ENCODE measurements at places on chromosomes 5 and 9.

DNA sequence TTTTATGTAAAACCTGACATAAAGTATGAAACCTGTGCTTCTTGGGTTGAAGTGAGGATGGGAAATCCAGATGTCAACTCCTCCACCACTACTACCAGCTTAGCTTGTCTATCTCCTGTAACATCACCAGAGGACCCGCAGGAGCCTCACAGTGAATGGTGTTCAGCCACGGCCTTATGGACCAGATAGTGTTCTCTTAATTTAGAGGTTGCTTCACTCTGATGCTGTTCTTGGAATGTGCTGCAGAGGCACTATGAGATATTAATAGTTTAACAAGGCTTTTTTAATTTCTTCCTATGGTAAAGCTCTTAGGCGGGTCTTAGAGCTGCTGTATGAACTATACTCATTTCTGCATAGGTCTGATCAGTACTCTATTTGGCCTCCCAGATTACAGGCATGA lies 27.9 kb downstream of the NFX1 start:
- DNase-seq: no peak

DNA sequence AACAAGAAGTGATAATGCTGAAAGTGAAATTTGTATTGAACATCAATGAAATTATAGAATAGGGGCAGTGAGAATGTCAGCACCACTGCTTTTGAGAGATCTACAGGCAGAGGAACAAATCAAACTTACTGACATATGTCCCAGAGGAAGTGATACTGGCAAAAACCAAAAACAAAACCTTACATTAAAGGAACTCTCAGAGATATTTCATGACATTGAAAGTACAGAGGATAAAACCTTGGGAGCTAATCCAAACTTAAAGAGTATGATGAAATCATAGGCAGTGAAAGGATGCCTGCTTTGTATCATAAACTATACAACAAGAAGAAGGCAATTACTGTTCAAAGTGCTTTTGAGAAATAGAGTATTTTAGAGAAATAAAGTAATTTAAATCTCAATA lies 90.4 kb upstream of the SV2C start:
- DNase-seq: no peak

DNA sequence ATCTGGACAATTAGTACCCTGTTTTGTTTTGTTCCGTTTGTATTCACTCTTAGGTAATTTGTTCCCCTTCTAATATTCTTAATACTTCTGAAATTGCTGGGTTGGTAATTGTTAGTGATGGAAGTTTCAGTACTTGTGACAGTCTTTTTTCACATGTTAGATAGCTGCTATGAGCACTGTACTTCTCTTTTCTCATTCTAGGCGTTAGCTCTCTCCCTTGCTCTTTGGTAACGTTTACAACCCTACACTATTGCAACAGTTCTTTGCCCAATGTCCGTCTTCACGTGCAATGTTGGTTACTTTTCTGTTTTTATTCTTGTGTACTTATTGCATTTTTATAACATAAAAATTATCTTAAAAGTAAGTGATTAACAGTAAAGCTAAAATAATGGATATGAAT lies 1509.0 kb downstream of the MAT2B start:
- no peak for DNase-seq

GRCh38 chr9:73536403-73536802 lies 384.7 kb downstream of the ANXA1 start:
- DNase-seq: no peak

GRCh38 chr5:78929833-78930232 lies 55.3 kb downstream of the ARSB start:
- no peak for DNase-seq

GRCh38 chr5:32249668-32250067 lies 63.1 kb downstream of the MTMR12 start:
- DNase-seq: no peak

DNA sequence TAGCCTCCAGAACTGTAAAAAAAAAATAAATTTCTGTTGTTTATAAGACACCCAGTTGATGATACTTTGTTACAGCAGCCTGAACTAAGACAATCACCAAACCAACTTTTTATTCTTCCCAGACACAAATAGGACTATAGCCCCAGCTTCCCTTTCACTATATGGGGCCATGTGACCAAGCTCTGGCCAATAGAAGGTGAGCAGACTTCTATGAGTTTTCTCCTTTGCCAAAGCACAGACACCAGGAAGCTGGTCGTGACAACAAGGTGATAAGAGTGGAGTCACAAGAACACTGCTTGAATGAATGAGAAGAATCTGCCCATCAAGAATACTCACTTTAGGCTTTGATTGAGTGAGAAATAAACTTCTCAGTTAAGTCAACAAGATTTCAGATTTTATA lies 217.7 kb downstream of the DEPDC1B start:
- DNase-seq: no peak

GRCh38 chr5:82985763-82986162 lies 91.4 kb downstream of the TMEM167A start:
- DNase-seq: no peak

DNA sequence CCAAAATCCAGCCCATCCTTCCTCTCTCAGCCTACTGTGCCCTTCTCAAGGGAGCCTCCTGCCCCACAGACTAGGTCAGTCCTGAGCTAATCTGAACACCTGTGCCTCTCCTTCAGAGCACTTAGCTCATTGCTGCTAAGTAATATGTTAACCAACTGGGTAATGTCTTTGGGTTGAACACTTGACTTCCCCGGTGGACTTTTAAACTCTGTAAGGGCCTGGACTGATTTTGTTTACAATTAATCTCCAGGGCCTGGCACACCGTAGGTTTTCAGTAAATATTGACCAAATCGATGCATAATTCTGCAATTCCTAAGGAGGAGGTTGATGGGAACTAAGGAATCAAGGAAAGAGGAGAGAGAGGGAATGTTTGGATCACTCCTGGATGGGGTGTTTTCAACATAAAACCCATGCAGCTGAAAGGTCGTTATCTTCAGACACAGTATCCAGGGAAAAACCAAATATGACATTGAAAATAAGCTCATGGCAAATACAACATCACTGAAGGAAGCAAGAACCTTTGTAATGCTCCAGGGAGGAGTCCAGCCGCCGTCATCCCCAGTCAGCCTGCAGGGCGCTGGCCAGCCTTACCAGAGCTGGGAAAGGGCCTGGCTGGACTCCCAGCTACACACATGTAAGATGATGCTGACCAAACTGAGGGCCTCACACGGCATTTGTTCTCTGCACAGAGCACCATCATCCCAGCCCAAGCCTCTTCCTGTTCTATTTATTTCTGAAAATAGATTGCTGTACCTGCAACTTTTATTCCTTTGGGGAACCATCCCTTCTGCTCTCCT lies 166.3 kb downstream of the C5orf15 start:
- DNase-seq: no peak

- DNase-seq: no peak
Measured at GRCh38 chr5:84028093-84028492, 307.4 kb upstream of the HAPLN1 start.

DNA sequence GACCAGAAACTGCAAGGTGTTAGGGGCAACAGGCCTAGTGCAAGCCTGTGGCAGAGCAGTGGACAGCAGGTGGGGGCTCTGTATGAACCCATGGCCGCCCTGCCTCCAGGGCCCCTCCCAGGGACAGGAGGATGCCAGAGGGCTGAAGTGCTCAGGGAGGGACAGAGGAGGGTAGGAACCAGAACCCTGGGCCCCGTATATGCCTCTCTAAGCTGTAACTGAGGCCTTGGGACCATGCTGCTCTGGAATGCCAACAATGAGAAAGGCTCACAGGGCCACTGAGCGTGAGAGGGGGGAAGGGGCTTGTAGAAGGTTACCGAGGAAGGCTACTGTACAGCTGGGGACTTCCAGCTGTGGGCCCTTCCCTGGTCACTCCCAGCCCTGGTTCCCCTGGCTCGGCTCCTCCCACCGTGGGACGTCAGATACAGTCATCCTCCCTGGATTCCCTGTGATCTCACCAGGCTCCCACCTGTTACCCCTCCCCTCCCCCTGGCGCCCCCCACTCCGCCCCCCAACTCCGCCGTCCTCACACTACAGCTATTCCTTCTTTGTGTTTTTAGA lies 21.1 kb downstream of the AQP7 start:
- DNase-seq: no peak

DNA sequence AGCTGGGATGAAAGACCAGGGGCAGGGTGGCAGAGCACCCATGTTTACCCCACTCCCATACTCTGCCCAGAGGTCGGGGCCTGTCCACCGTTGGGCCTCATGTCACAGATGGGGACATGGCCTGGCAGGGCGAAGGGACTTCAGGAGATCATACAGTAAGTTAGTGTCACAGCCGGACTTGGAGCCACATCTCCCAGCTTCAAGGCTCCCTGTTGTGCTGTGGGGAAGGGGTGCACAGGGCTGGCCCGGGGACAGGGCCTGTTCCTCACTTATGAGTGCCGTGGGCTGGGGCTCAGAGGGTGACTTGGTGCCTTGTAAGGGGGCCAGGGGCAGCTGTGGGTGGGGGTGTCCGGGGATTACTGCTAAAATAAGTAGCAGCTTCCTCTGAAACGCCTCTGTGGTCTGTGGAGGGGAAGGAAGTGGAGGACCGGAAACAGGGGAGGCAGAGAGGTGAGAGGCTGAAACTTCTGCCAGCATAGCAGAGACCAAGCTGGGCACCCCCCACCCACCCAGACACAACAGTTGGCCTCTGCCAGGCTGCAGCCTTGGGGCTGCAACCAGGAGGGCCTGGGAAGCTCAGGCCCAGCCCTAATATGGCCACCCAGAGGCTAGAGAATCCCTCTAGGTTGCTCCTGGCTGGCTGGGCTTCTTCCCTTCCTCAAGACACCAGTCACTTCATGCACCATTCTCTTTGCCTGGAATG lies 41.1 kb upstream of the NEK6 start:
- no peak for DNase-seq

DNA sequence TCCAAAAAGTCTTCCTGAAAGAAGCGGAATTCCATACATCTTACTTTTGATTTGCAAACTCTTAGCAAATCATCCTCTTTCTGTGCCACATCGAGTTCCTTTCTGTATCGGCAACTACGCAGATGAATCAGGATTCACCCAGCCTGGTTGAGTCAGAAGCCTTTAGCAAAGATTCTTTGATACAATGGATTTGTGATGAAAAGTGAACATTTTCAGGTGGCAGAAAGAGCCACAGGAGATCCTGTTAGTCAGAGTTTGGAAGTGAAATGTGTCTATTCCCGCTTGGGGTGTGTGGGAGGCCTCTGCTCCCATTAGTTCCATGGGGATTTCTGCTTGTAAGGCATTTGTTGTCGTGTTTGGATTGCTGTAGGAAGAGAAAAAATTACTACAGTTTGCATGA lies 351.8 kb upstream of the WWC1 start:
- DNase-seq: no peak

DNA sequence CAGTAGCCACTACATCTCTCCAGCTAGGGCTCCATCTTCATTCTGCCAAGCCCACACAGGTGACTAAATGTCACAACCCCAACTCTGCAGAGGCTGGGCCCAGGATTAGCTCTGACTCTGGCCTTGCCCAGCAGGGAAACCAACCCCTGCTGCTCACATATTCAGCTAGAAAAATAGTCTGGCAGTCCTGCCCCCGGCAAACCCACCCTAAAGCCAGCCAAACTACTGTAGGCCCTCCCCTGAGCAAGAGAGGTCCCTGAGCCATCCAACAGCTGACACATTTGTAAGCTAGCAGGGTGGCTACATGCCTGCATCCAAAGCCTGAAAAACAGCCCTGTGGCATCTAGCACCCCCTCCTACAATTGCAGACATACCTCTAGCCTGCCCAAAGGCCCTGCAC lies 11.3 kb upstream of the HAVCR2 start:
- DNase-seq: no peak

DNA sequence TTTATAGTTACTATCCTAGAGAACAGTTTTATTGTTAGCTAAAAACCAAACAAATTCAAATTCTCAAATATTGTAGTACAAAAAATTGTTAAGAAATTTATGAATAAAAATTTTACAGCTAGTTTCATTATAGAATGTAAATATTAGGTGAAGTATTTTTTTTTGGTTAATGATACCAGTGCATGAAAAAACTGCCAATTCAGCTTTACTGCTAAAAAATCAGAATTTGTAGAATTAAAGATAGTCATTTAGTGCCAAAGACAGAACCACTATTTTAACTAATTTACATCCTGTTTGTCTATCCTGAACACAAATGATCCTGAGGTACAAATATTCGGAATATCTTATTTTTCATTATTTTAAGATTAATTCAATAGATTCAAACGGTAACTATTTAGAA lies 202.6 kb downstream of the FER start:
- no peak for DNase-seq

DNA sequence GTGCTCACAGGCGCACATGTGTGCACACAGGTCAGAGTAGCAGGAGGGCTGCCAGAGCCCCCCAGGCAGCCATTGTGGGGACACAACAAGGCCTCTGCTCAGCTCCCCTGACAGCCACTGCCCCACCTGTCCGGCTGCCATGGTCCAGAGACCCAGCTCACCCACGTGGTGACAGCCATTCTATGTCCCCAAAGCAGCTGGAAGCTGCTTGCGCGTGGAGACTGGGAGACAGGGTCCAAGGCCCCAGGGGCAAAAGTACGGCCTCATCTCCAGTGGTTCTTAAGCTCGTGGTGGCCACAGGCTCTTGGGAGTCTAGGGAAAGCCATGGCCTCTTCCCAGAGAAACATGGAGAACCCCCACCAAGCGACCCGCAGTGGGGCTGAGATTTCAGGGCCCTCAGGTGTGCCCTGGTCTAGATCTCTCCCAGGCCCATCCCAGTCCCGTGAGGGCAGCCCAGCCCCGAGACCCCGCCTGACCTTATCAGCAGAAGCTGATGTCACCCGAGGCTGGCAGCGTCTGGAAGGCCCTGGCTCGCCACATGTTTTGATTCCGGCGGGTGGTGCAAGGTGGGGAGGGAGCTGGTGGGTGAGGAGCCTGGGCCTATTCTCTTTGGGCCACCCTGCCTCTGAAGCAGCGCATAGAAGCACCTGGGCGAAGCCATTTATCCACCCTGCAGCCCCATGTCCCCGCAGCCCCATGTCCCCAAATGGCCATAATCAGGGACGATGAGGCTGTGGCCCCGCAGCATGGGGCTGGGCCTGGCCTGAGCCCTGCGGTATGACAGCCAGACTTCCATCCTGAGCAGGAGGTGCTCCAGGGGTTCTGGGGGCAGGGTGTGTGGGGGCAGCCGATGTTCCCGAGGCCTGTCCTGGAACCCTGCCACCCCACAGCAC lies 31.7 kb downstream of the GLT6D1 start:
- no peak for DNase-seq

GRCh38 chr9:17021387-17021970 lies 113.4 kb upstream of the CNTLN start:
- no peak for DNase-seq

- no peak for DNase-seq
Measured at GRCh38 chr5:62627121-62627520, 48.5 kb downstream of the LRRC70 start.

DNA sequence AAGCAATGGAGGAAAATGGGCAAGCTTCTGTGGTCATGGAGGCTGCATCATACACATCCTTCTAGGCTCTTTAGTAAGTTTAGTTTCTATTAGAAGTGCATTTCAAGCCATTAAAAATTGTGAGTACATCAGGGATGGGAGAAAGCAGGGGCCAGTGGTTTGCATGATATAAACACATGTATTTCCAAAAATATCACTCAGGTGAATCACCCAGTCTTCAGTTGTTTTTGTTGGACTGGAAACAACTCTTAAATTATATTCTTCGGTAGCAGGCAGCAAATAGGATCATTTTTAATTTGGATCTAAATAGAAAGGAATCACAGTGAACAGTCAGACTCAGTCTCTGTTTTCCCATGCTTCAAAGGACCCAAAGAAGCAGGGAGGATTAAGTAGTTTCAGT lies 657.9 kb downstream of the TLR4 start:
- DNase-seq: no peak

- DNase-seq: no peak
Measured at GRCh38 chr5:167720676-167721260, 570.7 kb upstream of the WWC1 start.

Data from WERI-Rb-1 (cell line).